Breast epithelium (tissue), 4 donors: ENCODE measurements at places on chromosomes 13 and 19. TPM values are rescaled to one million over a fixed set of nuclear protein-coding genes. Genes with fewer than 3 reads are reported as not detected.
A peak's percentile ranks its signal among the peaks of the same experiment; 100 is the strongest.

Gene SIAH3
- under 0.01 TPM for total RNA-seq

- H3K36me3 ChIP-seq: no peaks in the 10 kb centered on the region
- H3K27ac ChIP-seq: peak overlapping the region; percentile 56
- peak; percentile 50 for DNase-seq
- H3K27me3 ChIP-seq: no peaks in the 10 kb centered on the region
- peaks cover 5% of the 10 kb centered on the region for H3K4me1 ChIP-seq
Measured at GRCh38 chr19:48490981-48491792, 20.4 kb downstream of the LMTK3 start.

- H3K4me1 ChIP-seq: no peaks in the 10 kb centered on the region
- H3K27me3 ChIP-seq: no peaks in the 10 kb centered on the region
Measured at GRCh38 chr19:58345558-58345957, 7.7 kb downstream of the A1BG start.

DNA sequence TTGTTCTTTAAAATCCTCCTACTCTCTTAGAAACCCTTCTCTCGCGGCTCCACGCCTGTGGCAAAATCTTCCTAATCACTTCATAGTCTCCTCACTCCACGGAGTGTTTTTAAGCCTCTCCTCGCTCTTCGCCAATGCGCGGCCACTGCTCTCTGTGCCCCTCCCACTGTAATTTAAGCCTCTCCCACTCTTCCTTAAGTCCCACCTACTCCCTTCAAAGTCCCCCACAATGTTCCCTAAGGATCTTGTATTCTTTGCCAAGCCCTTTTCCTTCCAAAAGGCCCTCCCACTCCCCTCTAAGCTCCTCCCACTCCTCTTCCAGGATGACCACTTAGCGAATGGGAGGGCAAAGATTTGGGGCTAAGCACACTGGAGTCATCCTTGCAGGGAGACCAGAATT is 1.3 kb downstream of the FIZ1 start:
- H3K27me3 ChIP-seq: no peaks in the 10 kb centered on the region
- H3K4me3 ChIP-seq: no peak overlapping the region
- H3K4me1 ChIP-seq: no peaks in the 10 kb centered on the region
- peak overlapping the region; percentile 98 for H3K27ac ChIP-seq

DNA sequence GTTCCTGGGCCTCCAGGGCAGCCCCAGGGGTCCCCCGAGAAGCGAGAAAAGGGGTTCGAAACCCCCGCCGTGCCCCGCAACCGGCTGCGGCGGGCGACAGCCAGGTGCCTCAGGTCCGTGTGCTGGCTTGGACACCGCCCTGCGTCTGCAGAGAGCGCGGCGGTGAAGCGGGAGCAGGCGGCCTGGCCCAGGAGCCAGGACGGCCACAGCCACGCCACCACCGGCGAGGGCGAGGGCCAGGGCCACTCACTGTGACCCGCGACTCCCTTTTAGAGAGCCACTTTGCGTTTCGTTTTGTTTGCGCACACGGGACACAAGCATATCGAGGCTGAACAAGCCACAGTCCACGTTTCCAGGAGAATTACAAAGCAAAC is 110.4 kb downstream of the CRYL1 start:
- H3K4me1 ChIP-seq: no peaks in the 10 kb centered on the region
- H3K36me3 ChIP-seq: no peaks in the 10 kb centered on the region
- H3K27me3 ChIP-seq: no peaks in the 10 kb centered on the region
- no peak overlapping the region for H3K27ac ChIP-seq
- H3K4me3 ChIP-seq: no peak overlapping the region
